ENCODE measurements at places on chromosomes 7 and 10.
A peak's percentile ranks its signal among the peaks of the same experiment; 100 is the strongest.

- no peak for DNase-seq
Measured at GRCh38 chr7:28882869-28883470, 75.2 kb downstream of the TRIL start.

DNA sequence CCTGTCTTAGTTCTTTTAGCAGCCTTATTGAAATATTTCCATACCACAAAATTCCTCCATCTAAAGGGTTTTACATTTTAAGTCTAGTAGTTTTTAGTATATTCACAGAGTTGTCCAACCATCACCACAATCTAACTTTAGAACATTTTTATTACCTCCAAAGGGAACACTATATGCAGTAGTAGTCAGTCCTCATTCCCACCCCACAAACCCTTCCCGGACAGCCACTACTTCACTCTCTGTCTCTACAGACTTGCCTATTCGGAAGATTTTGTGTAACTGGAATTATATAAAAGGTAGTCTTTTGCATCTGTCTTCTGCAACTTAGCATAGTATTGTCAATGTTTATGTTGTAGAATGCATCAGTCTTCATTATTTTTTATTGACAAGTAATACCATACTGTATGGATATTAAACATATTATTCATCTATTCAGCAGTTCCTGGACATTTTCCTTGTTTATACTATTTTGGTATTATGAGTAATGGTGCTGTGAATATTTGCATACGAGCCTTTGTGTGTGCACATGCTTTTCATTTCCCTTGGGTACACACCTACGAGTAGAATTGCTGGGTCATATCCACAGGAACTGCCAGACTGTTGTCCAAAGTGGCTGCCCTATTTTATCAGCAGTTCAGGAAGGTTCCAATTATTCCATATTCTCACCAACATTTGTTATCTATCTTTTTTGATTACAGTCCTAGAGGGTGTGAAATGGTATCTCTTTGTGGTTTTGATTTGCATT, 60.9 kb upstream of the LANCL2 start:
- DNase-seq: no peak

- no peak for DNase-seq
Measured at GRCh38 chr10:124287791-124288190, 130.9 kb downstream of the OAT start.

DNA sequence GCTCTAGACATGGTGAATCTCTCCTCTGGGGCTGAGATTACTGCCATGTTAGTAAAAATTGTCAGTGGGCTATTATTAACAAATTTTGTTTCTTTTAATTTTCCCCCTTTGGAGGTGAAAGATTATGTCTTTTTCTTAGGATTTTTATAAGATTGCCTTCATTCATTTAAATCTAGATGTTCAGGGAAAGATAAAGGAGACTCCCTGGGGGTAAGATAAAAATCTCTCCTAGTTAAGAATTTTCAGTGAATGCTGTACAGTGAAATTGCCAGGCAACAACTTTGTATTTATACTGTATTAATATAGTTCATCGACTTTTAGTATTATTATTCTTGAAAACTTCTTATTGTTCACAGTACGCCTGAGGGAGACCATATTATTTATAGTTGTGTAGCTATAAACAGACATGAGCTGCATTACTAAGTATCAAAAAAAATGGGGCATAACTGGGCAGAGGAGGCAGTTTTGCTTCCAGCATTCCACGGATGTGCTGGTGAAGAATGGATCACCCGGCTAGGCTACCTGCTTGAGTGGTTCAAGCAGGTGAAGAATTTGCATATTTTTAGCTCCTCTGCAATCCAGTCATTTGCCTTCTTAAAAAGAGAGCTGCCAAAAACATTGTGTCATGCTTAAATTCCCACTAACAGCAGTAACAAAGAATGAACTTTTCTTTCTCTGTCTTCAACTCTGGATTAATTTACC, 552.1 kb downstream of the DNAJB9 start:
- DNase-seq: no peak

GRCh38 chr10:123398180-123398591, 244.0 kb downstream of the BUB3 start:
- no peak for DNase-seq

- DNase-seq: no peak
Measured at GRCh38 chr10:79255007-79255507, 92.2 kb upstream of the PPIF start.

DNA sequence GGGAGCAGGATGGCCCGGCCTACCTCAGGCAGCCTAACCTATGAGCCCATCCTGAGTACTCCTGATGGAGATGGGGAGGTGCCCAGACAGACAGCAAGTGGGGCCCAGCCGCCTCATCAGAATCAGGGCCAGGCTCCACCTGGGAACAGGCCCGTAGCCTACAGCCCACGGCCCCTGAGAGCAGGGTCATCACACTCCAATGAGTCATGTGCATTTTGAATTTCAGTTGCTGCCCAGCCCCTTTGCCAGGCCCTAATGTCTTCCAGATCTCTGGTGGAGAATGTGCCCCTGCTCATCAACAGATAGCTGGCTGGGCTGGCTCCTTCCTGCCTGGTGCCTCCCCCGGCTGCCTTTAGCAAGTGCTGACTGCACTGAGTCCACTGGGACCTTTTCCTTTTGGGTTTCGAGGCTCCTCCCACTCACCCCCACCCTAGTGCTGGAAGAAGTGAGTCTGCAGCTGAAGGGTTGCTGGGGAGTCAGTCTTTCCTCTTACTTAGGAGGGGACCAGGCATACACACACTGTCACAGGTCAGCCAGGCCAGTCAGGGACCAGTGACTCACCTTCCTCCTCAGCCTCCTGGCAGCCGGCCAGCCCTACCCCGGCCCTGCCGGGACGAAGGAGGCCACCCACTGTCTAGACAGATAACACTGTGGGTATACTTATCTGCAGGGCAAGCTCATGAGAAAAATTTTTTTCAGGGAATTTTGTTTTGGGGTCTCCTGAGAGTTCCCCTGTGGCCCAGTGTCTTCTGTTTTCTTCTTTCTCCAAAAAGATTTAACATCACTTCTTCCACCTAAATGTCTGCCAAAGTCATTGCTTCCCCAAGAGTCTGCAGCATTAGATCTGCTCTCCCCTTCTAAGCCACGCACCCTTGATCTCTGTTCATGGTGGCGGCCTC, 9.1 kb upstream of the ASIC3 start:
- DNase-seq: peak; percentile 78

DNA sequence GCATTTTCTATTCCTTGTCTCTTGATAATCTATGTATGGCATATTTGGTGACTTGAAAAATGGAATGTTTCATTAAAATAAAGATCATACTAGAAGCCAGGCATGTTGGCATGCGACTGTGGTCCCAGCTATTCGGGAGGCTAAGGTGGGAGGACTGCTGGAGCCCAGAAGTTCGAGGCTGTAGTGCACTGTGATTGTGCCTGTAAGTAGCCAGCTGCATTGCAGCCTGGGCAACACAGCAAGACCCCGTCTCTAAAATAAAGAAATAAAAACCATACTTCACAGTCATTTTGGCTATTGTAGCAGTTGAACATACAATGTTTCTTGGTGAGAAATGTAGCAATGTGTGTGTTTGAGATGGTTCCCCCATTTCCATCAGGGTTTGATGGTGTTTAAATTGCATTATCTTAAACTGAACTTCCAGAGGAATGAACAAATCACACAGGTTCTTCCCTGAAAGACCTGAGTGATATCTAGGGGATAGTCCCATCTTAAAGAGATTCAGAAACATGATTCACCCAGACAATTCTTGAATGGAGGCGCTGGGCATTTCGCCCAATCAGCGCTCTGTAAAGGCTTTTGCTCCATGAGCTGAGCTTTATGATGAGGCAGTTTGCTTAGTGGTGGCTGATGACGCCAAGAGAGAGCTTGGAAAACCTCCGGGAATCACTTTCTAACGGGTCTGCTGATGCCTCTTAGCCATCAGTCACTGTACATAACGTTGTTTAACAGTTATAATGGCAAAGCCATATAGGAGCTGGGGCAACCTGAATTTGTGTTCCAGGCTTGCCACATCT, 19.4 kb upstream of the BTBD16 start:
- no peak for DNase-seq

- no peak for DNase-seq
Measured at GRCh38 chr7:149321978-149322541, 60.1 kb downstream of the ZNF783 start.

DNA sequence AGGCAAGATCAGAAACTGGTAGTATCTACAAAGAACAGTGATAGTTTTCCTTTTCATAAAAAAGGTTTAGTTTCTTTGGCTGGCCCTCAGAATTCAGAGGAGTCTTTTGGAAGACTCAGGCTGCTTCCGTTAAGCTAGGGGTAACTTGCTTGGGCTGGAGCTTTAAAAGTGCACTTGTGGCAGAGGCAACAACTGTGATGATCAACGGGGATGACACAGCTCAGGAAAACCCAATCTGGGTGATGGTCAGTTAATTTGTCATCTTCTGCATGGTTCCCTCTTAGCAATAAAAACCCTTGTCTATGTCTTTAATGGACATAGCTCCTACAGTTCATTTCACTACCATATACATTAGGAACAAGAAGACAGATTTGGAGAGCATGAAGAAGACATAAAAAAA, 46.7 kb downstream of the SGMS1 start:
- DNase-seq: no peak

DNA sequence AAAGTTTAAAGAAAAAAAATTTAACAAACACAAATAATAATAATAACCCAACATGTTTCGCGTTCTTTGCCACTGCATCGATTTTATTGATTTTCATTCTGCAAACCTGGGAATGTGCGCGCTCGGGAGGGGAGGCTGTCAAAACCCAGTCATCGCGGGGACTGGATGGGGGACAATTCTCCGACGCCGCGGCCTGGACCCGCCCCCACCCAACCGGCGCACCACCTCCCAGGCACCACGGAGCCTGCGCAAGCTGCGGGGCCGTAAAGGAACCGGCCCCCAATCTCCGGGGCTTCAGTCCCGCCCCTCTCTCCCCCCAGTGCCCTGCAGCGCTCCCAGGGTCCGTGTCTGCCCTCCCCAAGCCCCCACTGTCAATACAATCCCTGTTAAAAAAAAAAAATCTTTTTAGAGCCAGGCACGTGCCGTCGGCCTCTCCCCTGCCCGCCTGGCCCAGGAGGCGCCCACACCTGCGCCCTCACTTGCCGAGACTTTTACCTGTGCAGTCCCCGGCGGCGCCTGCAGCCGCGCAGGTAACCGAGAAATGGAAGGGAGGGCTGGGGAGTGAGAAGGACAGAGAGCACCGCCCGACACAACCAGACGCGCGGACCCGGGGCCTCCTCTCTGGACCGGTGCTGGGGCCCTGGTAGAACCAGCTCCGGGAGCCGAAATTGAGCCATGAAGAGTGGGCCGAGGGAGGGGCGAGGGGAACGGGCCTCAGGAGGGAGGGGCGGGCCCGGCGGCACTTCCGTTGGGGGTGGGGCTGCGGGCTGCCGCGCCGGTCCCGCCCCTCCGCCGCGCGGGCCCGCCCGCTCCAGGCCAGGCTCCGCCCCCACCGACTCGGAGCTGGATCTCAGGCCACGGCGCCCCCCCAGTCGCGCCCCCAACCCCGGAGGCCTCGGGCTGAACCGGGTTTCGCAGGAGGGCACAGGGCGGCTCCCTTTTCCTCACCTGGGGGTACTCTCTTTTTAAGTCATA, 7.6 kb upstream of the ZNF503 start:
- no peak for DNase-seq

- no peak for DNase-seq
Measured at GRCh38 chr7:131072505-131073091, 255.1 kb upstream of the MKLN1 start.

Measured in activated T-cell treated with anti-CD3 and anti-CD28 coated beads for 48 hours (primary cell).